ENCODE measurements at places on chromosomes 6 and 20.

DNA sequence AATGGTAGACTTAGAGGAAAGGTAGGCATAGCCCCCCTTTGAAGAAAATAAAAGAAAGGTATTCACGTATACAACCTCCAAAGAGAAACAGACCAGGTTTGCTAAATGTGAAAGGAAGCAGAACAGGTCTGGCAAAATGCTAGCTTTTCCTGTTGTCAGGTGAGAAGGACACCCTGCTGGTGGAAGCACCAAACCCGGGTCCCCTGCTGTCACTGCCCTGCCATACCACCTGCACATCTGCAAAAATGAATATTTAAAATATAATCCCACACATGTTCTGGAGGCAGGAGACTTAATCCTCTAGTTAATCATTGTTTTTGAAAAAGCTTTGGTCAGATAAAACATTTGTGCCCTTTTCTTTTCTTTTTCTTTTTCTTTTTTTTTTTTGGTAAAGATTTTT is 48.9 kb upstream of the OLIG3 start:
- DNase-seq: no peak

GRCh38 chr6:165245287-165245686 is 64.1 kb downstream of the C6orf118 start:
- DNase-seq: no peak

- no peak for DNase-seq
Measured at GRCh38 chr20:43408848-43409576, 48.7 kb upstream of the SRSF6 start.

DNA sequence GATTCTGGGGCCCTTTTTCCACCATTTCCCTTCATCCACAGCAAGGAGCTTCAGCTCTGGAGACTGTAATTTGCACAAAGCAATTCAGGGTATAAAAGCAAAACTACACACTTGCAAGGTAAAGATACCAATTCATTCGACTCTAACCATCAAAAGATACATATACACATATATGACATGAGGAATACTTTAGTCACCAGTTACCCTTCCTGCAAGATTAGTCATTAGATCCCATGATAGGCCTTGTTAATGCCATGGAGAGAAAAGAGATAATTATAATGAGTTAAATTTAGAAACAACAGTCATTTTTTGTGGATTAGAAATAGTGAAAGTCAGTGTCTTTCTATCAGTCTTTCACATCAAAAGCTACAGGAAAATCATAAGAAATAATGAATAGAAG is 204.2 kb downstream of the KCNQ5 start:
- DNase-seq: no peak

- DNase-seq: no peak
Measured at GRCh38 chr6:100135977-100136376, 142.0 kb upstream of the MCHR2 start.

- DNase-seq: no peak
Measured at GRCh38 chr6:73671911-73672685, 18.3 kb upstream of the SLC17A5 start.

GRCh38 chr20:6746901-6747609 is 20.4 kb upstream of the BMP2 start:
- DNase-seq: no peak

DNA sequence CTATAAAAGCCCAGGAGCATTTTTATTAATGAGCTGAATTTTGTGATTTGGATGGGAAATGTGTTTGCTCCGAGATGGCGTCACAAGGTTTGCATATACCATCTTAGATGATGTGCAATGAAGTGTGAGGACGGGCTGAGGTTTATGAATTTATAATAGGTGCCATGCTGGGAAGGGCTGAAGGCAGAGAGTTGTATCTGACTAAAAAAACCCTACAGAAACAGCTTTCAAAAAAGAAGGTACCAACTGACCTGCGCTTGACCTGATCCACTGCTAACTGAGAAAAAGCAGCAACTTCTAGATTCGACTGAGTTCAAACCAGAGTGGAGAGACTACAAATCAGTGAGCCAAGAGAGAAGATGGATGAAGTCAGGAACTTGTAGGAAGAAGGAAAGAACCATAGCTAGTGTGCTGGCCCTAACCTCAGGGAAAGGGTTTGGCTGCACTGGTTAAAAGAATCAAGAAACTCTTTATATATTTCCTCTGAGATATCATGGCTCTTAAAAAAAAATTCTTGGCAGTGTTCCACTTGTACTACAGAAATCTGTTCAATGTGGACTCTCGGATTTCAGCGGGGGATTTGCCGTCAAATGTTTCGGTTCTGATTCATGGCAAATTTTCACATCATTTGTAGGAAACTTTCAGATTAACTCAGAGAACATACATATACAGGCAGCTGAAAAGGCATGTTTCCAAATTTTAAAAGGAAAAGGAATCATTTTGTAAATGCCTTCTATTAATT is 56.5 kb upstream of the HDGFL1 start:
- no peak for DNase-seq

DNA sequence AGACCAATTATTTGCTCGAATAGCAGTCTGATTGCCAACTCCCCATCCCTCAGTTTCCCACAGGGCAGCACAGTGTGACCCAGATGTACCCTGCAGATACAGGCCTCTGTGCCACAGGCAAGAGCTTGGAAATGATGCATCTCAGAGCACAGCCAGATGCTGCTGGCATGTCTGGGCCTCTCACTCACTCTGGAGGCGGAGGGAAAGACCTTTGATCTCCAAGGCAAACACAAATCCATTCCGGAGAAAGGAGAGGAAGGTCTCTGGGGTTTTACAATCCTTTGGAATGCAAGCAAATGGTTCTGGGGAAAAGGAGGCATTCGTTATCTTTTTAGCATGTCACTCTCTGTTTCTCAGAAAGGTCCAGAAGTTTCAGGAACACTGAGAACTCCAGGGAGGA is 74.2 kb downstream of the RIOK1 start:
- no peak for DNase-seq

- DNase-seq: no peak
Measured at GRCh38 chr6:36546308-36546919, 865 bp downstream of the STK38 start.

DNA sequence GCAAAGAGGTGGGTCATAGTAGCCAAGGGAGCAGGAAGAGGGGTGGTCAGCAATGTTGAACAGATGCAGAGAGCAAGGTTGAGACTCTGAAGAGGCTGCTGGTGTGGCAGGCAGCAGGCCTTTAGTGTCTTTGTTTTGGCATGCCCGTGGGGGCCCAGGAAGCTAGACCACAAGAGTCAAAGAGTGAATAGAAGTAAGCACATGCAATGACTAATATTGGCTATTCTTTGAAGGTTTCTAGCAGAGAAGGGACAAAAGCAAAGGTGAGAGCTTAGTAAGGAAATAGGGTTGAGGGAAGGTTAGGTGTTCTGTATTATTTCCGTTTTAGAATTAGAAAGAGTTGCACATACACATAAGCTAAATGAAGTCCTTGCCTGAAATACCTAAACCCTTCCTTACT is 18.8 kb downstream of the TDRD6 start:
- DNase-seq: no peak

DNA sequence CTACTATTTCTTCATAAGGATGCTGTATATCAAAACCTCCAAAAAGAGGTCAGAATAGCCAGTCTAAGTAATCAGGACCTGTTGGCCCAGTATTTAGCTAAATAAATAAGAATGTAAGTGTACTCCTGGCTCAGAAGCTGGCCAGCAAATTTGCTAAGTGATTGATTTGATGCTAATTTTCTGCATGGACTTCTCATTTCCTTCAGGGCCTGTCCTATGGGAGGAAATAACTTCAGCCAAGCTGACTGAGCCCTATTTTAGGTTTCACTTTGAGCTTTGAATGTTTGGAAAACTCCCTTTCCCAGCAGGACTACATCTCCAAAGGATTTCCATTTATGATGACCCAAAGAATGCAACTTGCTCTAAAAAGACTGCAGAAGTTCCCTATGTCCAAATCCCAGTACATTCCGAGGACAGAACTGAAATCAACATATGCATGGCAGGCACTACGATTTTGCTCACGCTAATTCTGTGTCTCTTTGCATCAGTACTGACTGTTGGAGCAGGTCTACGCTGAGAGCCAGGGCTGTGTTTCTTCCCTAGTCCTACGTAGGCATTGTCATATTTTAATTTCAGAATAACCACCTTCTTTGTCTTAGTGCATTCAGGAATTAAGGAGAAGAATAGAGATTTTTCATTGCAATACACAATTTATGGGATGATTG is 441.4 kb upstream of the PLCB4 start:
- DNase-seq: no peak

DNA sequence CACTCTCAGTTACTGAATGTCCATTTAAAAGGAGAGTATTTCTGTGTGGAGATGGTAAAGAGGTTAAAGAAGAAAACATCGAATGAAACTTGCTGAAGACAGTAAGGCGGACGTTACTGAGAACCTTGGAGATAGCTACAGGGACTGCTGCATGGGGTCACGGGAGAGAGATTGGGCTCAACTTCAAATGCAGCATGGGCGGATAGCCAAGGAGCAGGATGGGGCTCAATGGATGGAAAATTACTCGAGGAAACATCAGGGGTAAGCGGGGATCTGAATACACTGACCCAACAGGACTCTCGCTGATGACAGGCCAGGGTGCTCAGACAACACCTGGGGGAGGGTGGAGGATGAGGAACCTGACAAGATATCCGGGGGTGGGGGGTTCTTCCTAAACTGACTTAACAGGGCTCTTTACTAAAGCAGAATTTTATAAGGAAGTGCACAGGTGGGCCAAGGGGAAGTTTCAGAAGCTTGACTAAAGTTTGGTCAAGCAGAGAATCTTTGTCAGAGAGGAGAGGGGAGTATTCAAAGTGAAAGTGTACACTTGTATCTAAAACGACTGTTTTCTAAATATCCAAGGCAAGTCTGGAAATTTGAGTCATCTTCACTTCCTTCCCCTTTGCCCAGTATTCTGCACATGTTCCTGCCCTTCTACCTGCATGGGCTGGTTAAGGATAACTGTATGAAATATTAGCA is 22.8 kb downstream of the ECT2L start:
- no peak for DNase-seq

- DNase-seq: no peak
Measured at GRCh38 chr6:155024391-155025027, 29.4 kb downstream of the TIAM2 start.

DNA sequence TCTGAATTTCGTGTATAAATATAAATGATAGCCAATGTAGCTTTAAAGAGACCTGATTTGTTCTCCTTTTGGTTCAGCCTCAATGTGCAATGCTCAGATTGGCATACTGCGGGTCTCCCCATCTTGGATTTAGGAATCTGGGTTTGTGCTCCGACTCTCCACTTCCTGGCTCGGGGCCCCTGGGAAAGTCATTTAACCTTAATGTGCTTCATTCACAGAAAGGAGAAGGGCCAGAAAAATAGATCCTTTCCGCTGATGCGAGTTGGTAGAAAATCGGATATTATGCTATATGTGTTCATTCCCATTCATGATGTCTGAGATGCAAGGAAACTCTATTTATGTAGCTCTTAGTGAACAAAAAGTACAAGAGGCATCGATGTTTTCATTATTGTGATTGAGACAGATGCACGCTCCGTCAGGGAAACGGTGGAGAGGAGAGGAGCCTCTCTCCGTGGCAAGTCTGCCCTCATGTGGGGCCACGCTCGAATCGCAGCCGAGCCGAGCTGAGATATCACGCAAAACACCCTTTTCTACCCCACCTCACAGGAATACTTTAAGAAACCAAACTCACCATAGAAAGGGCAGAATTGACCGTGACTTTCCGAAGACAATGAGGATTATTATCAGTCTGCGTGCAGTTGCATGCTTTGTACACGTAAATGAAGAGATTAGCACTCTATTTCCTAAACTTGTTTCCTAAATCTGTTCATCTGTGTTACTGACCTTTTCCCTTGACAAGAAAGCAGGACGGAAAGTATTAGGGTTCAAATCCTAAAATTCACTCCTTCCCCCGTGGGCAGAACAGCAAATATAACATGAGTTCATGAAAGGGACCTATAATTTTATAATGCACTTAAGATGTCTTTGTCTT is 136.6 kb downstream of the COL9A1 start:
- no peak for DNase-seq

- DNase-seq: no peak
Measured at GRCh38 chr6:42873313-42873712, 6.1 kb upstream of the RPL7L1 start.

DNA sequence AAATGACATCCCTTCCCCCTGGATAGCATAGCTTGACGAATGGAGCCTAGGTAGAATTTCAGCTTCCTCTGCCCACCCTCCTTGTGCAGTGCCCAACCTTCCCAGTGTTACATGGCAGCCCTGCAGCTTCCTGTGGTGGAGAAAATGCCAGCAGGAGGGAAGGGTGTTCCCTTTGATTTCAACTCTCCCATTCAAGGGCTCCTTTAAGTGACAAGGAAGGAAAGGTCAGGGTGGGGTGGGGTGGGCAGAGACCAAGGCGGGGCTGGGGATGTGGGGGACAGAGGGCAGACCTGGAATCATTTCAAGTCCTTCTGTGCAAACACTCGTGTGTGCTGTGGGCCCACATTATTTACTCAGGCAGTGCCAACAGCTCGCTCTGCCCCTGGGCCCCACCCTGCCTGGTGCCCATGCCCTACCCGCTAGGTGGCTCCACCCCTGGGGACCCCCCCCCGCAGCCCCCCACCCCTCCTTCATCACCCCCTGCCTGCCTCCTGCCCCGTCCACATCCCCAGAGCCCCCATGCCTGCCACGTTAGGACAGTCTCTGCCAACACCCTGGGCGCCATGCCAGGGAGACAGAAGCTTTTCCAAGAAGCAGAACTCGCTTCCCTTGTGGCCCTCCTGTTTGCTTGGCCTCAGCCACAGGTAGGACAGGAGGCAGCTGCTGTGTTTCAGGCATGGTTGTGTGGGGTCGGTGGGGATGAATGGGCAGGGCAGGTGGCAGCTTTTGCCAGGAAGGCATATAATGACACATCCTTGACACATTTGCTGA is 9.4 kb downstream of the SPDEF start:
- DNase-seq: no peak

- no peak for DNase-seq
Measured at GRCh38 chr20:18628330-18628920, 40.6 kb downstream of the DTD1 start.

DNA sequence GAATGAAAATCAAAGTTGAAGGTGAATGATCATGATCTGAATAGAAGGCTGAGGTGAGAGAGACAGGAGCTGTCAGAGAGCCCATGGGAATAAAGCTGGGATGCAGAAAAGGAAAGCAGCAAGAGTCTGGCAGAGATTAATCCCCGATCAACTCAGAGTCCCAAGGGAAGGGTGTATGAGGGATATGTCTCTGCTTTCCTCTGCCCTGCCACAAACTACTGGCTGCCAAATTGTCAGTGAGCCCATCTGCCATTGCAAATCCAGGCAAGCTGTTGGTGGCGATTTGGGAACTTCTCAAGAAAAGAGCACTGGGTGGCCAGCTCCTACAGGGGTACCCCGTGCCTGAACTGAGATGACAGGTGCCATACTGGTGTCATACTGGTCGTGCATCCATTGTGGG is 705.5 kb upstream of the MAN1A1 start:
- DNase-seq: no peak
